Heart right ventricle (tissue), 16 donors: ENCODE measurements at places on chromosomes 7 and 10.

- no peak for DNase-seq
These were observed 469 bp downstream of the MSS51 start for GRCh38 chr10:73432646-73433537.

DNA sequence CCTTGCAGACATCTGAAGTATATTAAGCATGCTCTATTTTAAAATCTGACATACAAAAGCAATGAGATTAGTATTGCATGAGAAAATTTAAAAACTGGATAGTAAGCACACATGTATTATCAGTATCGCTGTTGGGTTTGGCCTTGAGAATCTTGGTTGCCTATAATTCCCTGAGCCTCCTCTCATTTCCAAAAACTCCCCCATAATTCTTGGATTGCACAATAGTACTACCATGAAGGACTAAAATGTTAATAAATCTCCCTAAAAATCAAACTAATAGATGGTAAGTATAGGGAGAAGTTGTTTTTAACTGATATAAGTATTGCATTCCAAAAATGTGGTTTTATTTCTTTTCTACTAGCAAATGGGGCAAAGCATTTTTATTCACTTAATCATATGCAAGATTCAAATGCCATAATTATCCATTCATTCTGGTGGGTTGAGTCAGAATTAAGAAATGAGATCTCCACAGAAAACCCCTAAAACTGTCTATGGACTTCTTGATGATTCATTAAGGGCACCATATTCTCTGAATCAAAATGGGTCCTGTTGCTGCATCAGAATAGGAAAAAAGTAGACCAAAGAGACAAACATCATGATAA is 10.3 kb upstream of the VIM start:
- DNase-seq, result no peak

GRCh38 chr7:84546403-84546802 is 351.8 kb upstream of the SEMA3A start:
- DNase-seq, result no peak

- DNase-seq, result no peak
These were observed 90.3 kb upstream of the FAM133B start for GRCh38 chr7:92680442-92680841.

DNA sequence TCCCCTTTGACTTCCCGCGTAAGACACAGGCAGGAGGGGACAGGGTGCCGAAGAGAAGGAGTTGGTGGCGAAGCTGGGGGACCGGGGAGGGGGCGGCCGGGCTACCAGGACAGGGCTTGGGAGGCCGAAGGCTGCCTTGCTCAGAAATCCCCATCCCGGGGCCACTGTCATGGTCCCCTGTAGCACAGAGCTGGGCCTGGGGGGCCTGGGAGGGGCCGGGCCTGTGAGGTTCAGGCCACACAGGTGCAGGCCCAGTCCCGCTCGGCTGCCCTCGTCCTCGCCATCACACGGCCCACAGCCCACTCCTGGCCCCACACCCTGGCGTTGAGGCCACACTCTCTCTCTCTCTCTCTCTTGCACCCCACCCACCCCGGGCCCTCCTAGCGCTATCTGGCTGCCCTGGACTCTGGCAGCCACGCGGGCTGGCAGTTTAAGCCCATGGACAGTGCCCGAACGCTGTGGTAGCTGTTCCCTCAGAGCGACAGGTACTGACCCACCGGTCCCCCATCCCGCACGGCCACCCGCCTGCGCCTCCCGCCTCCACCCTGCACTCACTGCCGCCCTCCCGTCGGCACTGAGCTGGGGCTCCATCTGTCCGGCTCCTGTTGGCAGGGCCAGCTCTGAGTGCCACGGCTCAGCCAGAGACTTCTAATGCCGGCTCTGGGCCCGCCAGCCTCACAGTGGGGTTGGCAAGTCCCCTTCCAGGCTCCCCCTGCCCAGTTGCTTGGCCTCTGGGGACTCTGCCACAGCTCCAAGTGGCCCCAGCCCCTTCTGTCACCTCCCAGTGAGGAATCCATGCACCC is 28.0 kb downstream of the TTYH3 start:
- no peak for DNase-seq
